COR-L47 (cell line): ENCODE measurements at places on chromosomes 1 and 21.

- DNase-seq, result no peak
These were observed 407.0 kb downstream of the PTPRU start for GRCh38 chr1:29643281-29643680.

- DNase-seq, result no peak
These were observed 683 bp upstream of the DMAP1 start for GRCh38 chr1:44212355-44213221.

- no peak for DNase-seq
These were observed 160.9 kb upstream of the PROX1 start for GRCh38 chr1:213826891-213827290.

DNA sequence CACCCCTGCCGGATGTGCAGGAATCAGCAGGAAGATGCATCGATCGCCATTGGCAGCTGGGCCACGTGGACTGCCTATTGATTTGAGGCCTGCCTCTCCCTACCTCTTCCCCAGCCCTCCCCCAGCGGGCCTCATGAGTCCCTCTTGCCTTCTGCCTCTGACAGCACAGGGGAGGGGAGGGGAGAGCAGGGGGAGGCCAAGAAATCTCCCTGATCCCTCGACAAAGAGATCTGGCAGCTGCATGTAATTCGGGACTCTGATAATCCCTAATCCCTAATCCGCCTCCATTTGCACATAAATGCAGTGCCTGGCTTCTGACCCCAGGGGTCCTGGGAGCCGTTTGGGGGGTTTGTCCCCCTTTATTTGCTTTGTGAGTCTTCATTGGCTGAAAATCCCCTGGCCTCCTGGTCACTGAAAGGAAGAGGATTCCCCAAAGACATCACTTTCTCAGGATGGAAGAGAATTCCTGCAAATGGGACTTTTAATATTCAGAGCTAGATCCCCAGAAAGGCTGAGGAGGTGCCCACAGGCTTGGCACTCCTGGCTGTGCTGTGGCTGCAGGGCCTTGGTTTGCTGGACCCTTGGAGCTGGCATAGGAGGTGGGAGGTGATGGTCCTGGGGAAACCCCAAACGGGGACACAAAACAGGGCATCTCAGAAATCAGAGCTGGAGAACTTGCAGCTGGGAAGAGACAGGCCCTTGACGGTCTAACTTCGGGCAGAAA, 239.4 kb upstream of the POU3F1 start:
- no peak for DNase-seq

DNA sequence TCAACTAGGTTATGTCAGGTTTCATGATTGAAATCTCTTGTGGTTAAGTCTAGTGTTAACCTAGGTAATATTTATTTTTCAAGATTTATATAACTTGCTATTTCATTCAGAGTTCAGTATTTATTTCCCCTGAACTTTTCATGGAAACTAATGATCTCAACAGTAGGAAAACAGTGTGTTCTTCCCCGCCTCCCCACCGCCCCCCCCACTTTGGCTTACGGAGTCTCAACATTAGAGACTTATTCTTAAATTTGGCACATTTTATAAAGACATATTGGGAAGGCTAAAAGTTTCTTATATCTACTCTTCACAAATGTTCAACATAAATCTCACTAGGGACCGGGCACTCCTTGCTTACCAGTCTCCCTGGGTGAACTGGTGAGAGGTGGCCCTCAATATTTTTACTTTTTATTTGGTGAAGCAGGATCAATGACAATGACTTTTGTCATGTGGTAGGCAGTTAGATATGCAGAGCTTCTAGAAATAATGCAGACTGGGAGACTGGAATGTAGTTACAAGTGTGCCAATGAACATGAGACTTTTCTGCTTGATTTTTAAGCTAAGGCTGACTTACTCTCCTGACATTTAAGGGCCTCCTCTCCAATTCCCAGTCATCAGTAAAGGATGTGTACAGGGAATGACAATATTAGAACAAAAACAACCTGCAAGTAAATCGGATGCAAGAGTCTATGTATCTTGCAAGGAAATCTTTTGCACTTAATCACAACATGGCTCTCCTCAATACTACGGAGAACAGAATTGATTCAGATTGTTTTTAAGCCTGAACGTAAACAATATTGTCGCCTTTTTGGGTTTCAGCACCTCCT, 1.7 kb upstream of the MAN1A2 start:
- no peak for DNase-seq

- DNase-seq, result no peak
These were observed 9.6 kb upstream of the ECE1 start for GRCh38 chr1:21299780-21300395.

DNA sequence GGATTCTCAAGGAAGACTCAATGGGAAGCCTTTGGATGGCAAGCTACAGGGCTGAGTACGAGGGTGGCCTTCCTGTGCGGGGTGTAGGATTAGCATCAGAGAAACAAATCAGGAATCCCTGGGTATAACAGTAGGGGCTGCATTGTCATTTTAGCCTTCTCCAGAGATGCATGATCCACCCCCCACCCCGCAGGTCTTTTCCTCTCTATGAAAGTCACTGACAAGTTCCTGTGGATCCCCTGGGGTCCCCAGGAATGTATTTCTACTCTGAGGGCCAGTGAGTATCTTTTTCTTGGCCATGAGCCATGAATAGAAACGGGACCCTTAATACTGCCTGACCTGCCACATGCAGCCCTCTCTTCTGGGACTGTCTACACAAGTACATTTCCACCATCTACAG, 473.0 kb upstream of the VAMP3 start:
- DNase-seq, result no peak

- no peak for DNase-seq
These were observed 152.5 kb downstream of the CDC7 start for GRCh38 chr1:91653183-91653582.

DNA sequence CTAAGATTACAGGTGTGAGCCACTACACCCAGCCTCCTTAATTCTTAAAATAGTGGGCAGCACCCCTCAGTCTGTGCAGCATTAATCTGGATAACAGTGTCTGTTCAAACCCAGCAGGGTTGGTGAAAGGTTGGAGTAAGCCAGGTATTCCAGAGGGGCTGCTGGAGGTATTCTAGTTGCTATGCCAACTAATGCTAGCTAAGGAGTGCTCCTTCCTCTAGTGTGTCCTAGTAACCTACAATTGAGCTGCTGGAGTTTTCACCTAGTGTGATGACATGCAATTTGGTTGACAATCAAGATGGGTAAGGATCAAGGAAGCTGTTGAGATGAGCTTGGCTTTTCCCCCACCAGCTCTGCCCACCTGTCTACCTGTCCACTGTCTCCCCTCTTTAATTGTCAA, 100.2 kb upstream of the IPO9 start:
- peak; percentile 53 for DNase-seq

GRCh38 chr1:116503546-116504307, 67.1 kb downstream of the CD58 start:
- no peak for DNase-seq

DNA sequence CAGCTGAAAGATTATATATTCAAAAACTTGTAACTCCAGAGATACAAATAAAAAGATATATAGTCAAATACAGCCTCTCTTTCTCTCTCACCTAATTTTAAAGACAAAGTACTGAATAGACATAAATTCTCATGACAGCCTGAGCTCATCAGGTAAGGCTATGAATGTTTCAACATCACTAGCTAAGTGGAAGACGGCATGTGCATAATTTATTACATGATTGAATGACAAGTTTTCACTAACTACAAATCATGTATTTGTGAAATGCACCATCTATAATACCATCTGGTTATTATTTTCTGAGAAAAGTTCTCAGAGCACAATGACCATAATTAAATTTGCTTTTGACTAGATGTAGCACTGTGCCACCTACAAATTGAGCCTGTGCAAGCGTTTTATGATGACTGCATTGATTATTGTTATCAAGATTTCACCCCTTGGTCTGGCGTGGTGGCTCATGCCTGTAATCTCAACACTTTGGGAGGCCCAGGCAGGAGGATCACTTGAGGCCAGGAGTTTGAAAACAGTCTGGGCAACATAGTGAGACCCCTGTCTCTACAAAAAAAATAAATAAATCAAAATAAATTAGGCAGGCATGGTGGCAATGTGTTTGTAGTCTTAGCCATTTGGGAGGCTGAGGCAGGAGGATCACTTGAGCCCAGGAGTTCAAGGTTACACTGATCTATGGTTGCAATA, 128.2 kb downstream of the APP start:
- DNase-seq, result no peak

- no peak for DNase-seq
These were observed 52.7 kb upstream of the GCLM start for GRCh38 chr1:93961906-93962305.

GRCh38 chr1:24289937-24290595, 29.1 kb upstream of the GRHL3 start:
- DNase-seq, result peak; percentile 36

DNA sequence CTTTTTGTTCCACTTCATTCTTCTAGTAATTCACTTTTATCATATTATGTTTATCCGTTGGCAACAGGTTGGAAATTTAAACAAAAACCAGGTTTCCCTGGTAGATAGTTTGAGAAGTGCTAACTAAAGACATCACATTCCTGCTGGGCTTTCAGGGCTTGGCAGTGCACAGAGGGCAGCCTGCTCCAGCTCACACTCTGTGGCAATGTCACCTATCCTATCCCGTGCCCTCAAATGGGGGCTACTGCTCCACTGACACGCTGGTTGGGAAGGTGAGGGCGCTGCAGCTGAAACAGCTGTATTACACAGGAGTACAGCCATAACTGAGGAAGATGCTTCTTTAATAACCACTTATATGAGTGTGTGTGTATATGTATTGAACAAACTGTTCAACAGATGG, 49.7 kb downstream of the RCAN1 start:
- DNase-seq, result no peak

DNA sequence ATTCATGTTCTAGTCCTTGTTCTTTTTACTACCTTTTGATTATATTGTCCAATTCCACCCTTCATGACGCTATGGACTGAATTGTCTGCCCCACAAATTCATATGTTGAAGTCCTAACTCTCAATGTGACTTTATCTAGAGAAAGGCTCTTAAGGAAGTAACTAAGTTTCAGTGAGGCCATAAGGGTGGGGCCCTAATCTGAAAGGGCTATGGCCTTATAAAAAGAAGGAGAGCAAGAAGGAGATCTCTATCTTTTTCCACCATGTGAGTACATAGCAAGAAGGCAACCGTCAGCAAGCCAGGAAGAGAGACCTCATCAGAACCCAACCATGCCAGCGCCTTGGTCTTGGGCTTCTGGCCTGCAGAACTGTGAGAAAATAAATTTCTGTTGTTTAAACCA, 95.9 kb downstream of the HIVEP3 start:
- DNase-seq, result no peak

GRCh38 chr1:203589595-203589994, 37.0 kb upstream of the ATP2B4 start:
- no peak for DNase-seq

DNA sequence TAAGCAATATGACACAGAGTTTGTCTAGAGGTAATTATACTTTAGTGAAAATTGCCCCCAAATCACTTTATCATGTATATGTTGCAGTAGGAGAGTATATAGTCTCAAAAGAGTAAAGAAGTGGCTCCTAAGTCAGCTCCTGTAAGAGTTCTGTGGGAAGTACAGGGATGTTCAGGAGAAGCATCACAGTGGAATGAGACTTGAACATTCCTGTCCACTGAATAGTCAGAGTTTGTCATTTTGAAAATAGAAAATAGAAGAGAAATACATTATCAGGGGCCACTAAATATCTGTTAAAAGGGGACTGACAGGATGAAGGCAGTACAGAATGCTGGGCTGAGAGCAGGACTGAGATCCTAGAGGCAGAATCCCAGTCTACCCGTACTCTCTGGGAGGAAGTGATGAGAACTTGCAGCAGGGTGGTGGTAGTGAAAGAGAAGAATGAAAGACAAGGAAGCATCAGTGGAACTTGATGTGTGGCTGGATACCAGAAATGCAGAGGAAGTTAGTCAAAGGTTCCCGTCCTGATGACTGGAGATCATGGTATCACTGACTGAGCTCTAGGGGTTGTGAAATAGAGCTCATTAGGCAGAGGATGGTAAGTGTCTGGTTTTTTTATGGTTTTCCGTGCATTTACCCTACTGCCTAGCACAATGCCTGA, 153.4 kb downstream of the FMN2 start:
- DNase-seq, result no peak

- no peak for DNase-seq
These were observed 63.2 kb downstream of the PRKAB2 start for GRCh38 chr1:147109041-147109440.

DNA sequence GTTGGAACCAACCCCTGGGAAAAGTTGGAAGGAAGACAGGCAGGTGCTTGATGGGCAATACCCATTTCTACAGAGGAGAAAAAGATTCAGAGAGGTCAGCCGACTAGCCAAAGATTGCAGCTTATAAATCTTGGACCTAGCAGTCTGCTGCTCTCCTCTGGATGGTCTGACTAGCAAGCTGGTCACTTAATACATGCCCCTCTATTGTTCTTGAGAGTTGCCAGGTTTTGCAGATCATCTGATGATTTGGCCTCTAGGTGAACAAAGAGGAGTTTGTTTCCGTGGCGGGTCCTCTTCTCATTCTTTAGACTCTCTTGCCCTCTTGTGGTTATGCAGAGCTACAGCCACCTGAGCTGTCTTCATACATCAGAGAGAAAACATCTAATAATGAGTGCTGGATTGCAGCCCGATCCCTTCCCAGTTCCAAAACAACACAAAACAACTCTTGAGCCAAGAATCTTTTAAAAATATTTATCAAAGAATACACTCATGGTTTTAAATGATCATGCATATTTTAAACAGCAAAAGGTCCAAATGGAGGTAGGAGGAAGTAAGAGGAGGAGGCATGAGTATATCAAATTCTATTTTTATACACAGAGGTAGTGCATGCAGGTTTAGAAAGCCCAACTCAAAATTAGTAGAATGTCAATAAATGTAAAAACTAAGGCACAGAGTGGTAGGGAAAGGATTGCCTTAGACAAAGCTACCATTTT, 115.7 kb downstream of the SLC30A10 start:
- peak; percentile 78 for DNase-seq

DNA sequence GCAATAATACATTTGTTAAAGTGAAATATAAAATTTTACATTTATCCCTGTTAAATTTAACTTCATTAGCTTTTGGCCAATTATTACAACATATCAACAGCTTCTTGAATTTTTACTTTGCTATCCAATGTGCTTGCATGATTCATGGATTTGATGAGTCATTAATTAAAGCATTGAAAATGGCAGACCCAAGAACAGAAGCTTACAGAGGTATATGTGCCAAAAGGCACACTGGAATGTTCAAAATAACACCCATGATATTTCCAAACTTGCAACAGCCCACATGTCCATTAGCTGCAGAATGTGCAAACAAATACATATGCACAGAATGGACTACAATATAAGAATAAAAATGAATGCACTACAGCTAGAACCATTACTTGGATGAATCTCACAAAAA, 76.4 kb upstream of the MAN1A2 start:
- no peak for DNase-seq

GRCh38 chr1:2001773-2002411, 1.7 kb downstream of the CFAP74 start:
- no peak for DNase-seq

GRCh38 chr1:23367451-23367790, 2.2 kb downstream of the ZNF436 start:
- DNase-seq, result no peak

GRCh38 chr1:3464649-3465025, 10.2 kb downstream of the ARHGEF16 start:
- DNase-seq, result no peak
